ENCODE measurements at places on chromosomes 13 and 19. TPM values are rescaled to one million over a fixed set of nuclear protein-coding genes. Genes with fewer than 3 reads are reported as not detected.
A peak's percentile ranks its signal among the peaks of the same experiment; 100 is the strongest.

Gene SCN1B
- 0.85 TPM for total RNA-seq

Gene FBN3
- 0.50 TPM for total RNA-seq

Gene CGB2
- not detected for total RNA-seq

Gene C5AR1
- 4.6 TPM for total RNA-seq

Gene RFXAP
- total RNA-seq = 16.5 TPM

Gene LRRC4B
- not detected for total RNA-seq

Gene WASF3
- not detected for total RNA-seq

Gene NLRP5
- not detected for total RNA-seq

GRCh38 chr13:113997845-113998751 is 24.2 kb upstream of the C13orf46 start:
- H3K36me3 ChIP-seq = no peaks in the 10 kb centered on the region
- H3K27ac ChIP-seq = no peak overlapping the region
- DNase-seq = peak; percentile 26
- no peaks in the 10 kb centered on the region for H3K27me3 ChIP-seq
- no peaks in the 10 kb centered on the region for H3K4me1 ChIP-seq

DNA sequence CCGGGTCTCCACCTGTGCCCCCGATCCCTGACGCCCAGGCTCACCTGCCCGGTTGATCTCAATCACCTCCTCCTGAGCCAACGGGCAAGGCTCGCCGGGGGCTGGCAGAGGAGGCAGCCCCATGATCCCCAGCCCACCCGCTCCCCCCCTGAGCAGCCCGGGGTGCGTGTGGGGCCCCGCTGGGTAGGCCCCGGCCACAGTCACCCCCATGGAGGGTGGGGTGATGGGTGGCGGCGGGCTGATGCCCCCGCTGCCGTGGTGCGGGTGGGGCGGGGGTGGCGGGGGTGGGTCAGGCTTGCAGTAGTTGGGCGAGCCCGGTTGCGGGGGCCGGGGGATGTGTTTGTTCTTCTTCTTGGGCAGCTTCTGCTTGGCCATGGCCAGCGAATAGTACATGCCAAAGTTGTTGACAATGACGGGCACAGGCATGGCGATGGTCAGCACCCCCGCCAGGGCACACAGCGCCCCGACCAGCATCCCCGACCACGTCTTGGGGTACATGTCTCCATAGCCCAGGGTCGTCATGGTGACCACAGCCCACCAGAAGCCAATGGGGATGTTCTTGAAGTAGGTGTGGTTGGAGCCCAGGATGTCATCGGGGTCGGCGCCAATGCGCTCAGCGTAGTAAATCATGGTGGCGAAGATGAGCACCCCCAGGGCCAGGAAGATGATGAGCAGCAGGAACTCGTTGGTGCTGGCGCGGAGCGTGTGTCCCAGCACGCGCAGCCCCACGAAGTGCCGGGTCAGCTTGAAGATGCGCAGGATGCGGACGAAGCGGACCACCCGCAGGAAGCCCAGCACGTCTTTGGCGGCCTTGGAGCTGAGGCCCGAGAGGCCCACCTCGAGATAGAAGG is 6.0 kb downstream of the KCNC3 start:
- no peaks in the 10 kb centered on the region for H3K36me3 ChIP-seq
- peaks cover 17% of the 10 kb centered on the region for H3K4me1 ChIP-seq

GRCh38 chr13:76887076-76887563 is 915 bp upstream of the KCTD12 start:
- H3K27me3 ChIP-seq = peaks cover 41% of the 10 kb centered on the region
- peaks cover 23% of the 10 kb centered on the region for H3K4me1 ChIP-seq

DNA sequence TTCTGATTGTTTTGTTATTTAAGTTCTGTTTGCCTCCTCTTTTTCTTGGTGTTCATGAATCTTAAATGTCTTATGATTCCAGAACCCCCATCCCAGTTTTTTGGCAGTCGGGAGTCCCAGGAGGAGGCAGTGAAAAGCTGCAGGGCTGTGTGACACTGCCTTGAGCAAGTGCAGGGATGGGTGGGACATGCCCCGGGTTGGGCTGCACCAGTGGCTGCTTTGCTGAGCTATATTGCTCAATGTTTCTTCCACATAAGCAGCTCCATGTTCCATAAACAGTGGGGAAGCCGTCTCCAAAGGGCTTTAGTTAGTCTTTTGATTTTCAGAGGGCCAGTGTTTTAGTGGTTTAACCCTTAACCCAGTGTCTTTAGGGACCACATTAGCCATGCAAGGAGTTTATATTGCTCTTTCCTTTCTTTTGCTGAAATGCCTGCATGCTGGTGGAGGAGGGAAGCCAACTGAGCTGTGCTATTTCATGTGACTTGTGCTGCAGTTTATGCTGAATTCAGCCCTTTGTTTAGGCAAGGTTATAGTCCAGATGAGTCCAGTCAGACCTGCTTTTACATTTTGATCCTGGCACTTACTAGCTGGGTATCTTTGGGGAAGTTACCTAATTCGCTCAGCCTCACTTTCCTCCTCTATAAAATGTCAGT is 13.1 kb downstream of the ATP8A2 start:
- no peak overlapping the region for H3K27ac ChIP-seq
- no peak for DNase-seq
- no peaks in the 10 kb centered on the region for H3K36me3 ChIP-seq
- H3K4me3 ChIP-seq = no peak overlapping the region
- no peaks in the 10 kb centered on the region for H3K4me1 ChIP-seq
- H3K27me3 ChIP-seq = peaks cover 41% of the 10 kb centered on the region

- no peak overlapping the region for H3K4me3 ChIP-seq
- DNase-seq = no peak
- no peaks in the 10 kb centered on the region for H3K27me3 ChIP-seq
- H3K27ac ChIP-seq = no peak overlapping the region
These were observed 22.4 kb downstream of the LRCH1 start for GRCh38 chr13:46575301-46575771.

DNA sequence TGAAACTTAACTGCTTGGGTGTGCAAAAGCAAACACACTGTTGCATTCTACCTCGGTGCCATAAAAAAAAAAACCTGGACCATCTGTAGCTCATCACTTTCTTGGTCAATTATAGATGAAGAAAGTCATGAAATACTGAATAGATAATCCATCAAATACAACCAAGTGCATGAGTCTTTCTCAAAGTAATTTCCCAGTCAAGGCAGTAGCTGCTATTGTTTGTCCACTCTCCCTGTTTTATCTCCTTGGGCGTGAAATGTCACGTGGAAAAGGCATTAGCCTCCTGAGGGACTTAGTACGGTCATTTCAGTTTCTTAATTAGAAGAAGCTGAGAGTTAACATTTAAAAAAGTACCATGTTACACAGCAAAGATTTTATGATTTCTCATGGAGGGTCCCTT is 1697.9 kb downstream of the PCDH9 start:
- H3K36me3 ChIP-seq = no peaks in the 10 kb centered on the region
- DNase-seq = no peak
- H3K27ac ChIP-seq = no peak overlapping the region
- no peaks in the 10 kb centered on the region for H3K27me3 ChIP-seq

GRCh38 chr13:85659493-85659892 is 139.7 kb downstream of the SLITRK6 start:
- no peaks in the 10 kb centered on the region for H3K4me1 ChIP-seq
- H3K36me3 ChIP-seq = no peaks in the 10 kb centered on the region
- H3K27me3 ChIP-seq = no peaks in the 10 kb centered on the region
- H3K4me3 ChIP-seq = no peak overlapping the region
- no peak for DNase-seq

DNA sequence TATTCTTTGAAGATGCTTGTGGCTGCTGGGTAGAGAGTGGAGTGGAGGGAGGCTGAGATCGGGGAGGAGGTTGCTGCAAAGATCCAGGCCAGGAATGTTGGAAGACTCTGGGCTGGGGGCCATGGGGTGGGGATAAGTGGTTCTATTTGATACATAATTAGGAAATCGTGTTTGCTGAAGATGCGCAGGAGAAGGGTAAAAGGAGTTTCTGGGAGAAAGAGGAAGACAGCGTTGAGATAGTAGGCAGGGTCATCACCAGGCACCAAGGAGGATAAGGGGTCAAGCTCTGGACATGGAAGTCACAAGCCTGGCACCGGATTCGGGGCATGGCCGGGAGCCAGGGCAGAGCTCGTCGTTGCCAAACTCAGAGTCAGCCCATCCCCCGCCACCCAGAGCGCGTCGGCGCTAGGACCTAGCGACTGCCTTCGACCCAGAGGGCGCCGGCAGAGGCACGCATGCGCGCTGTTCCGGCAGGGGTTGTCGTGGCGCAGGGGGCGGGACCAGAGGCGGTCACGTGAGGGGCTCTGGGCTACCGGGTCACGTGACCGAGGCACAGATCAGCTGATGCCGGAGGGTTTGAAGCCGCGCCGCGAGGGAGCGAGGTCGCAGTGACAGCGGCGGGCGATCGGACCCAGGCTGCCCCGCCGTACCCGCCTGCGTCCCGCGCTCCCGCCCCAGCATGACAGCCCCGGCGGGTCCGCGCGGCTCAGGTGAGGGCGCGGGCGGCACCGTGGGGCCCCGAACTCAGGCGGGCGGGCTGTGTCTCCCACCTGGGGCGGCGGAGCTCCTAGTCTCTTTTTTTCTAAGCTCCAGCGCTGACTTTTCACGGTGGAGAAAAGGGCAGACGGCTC is at the start of gene MCOLN1:
Gene MCOLN1, plus strand, starts transcription at position 553 of the 851 bp plus-strand sequence. Its CDS starts 127 bp downstream, at position 680.
- H3K27me3 ChIP-seq = peaks cover 2% of the 10 kb centered on the region
- H3K27ac ChIP-seq = peak within 1 kb of the TSS; percentile 81
- H3K36me3 ChIP-seq = no peaks in the 10 kb centered on the region
- H3K4me3 ChIP-seq = peak within 1 kb of the TSS; percentile 69
- DNase-seq = peak; percentile 100

GRCh38 chr19:15974856-15975255 is 26.0 kb downstream of the OR10H4 start:
- H3K4me1 ChIP-seq = no peaks in the 10 kb centered on the region
- no peak overlapping the region for H3K4me3 ChIP-seq
- H3K27me3 ChIP-seq = peaks cover 7% of the 10 kb centered on the region
- no peak for DNase-seq
- no peaks in the 10 kb centered on the region for H3K36me3 ChIP-seq
- H3K27ac ChIP-seq = no peak overlapping the region

DNA sequence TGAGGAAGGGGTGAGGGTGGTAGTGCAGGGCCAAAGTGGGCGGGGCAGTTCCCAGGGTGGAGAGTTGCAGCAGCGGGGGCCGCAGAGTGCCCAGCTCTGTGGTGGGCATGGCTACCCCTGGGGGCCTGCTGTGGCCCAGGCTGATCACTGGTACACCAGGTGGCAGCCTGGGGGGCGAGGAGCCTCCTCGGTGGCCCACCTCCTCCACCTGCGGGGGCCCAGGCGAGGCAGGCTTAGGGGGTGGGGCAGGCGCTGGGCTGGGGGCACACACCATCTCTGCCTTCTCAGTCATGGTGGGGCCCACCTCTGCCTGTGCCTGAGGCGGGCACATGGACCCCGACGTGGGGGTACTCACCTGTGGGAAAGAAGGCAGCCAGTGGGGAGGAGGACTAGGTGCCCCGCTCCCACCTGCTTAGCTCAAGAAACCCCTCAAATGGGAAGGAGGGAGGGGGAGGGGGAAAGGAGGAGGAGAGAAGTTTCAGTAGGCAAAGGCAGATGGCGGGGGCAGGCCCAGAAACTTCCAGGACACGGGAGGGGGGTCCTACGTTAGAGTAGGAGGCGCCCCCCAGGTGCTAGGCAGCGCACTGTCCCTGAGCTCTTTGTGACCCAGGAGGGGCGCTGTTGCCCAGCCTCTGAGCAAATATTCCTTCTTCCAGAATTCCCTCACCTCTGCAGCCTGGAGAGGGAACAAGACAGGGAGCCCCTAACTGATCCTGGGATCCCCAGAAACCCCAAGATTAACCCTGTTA is 1.6 kb downstream of the LYL1 start:
- H3K27me3 ChIP-seq = peaks cover 25% of the 10 kb centered on the region
- peaks cover 4% of the 10 kb centered on the region for H3K36me3 ChIP-seq
- H3K4me3 ChIP-seq = no peak overlapping the region
- H3K4me1 ChIP-seq = peaks cover 31% of the 10 kb centered on the region

- peaks cover 35% of the 10 kb centered on the region for H3K4me1 ChIP-seq
- peak overlapping the region; percentile 88 for H3K4me3 ChIP-seq
- peak overlapping the region; percentile 81 for H3K27ac ChIP-seq
- H3K36me3 ChIP-seq = no peaks in the 10 kb centered on the region
These were observed 637 bp upstream of the PDS5B start for GRCh38 chr13:32585550-32586079.

DNA sequence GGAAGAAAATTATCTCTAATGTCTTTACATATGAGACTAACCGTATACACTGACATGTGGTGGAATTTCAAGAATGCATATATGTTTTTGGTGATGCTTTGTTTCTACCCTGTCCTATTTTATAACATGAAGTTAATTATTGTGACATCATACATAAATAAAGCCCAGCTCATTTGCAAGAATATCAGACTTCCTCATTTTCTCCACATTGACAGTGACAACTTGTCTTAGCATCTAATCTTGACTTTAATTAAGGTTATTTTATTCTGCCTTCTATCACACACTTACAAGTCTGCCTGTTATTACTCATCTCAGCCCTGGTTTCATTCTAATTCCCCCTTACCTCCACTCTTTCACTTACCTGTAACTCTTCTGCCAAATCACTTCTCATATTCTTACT is 140.6 kb upstream of the STARD13 start:
- H3K36me3 ChIP-seq = no peaks in the 10 kb centered on the region
- no peak overlapping the region for H3K4me3 ChIP-seq
- H3K4me1 ChIP-seq = no peaks in the 10 kb centered on the region
- peaks cover 3% of the 10 kb centered on the region for H3K27me3 ChIP-seq
- DNase-seq = no peak
- no peak overlapping the region for H3K27ac ChIP-seq

- no peaks in the 10 kb centered on the region for H3K4me1 ChIP-seq
- no peaks in the 10 kb centered on the region for H3K27me3 ChIP-seq
- H3K27ac ChIP-seq = no peak overlapping the region
- H3K36me3 ChIP-seq = no peaks in the 10 kb centered on the region
- no peak for DNase-seq
These were observed 48.8 kb downstream of the COMP start for GRCh38 chr19:18742324-18742723.

GRCh38 chr13:86318450-86318849 is 519.2 kb upstream of the SLITRK6 start:
- H3K27me3 ChIP-seq = no peaks in the 10 kb centered on the region
- DNase-seq = no peak
- H3K27ac ChIP-seq = no peak overlapping the region
- H3K36me3 ChIP-seq = no peaks in the 10 kb centered on the region
- H3K4me1 ChIP-seq = no peaks in the 10 kb centered on the region
- H3K4me3 ChIP-seq = no peak overlapping the region

DNA sequence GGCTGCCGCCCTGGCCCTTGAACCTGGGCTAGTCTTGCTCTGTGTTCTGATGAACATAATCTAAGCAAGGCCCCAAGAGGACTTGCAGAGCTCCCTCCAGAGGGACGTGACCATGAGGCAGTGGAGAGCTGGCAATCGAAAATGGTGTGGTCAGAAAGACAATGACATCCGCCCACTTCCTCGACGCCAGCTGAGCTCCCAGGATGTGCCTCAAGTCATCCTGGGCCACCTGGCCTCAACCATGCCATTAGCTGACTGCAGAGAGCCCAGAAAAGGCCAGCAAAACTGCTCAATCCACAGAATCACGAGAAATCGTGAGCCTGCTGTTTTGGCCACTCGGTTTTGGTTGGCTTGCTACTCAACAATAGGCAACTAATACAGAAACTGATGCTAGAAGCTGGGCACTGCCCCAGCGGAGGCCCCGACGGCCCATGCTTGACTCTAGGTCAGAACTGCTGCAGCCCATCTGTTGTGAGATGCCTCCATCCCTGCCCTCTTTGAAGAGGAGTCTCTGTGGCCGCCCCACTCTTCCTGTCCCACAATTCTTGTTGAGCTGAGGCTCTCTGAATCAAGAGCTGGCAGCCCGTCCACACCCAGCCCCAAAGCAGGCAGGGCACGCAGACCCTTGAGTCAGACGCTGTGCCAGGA is 53.3 kb downstream of the STK24 start:
- peaks cover 44% of the 10 kb centered on the region for H3K4me1 ChIP-seq
- no peak overlapping the region for H3K4me3 ChIP-seq
- no peaks in the 10 kb centered on the region for H3K36me3 ChIP-seq
- peak overlapping the region; percentile 58 for H3K27ac ChIP-seq
- H3K27me3 ChIP-seq = no peaks in the 10 kb centered on the region

Measured in activated naive CD8-positive, alpha-beta T cell treated with anti-CD3 and anti-CD28 coated beads, Interleukin-2, amount 10 ng/mL, durations not matched to agents 7 days and 5 days (primary cell).